Activated naive CD8-positive, alpha-beta T cell treated with anti-CD3 and anti-CD28 coated beads, Interleukin-2, amount 10 ng/mL, durations not matched to agents 7 days and 5 days (primary cell): ENCODE measurements at places on chromosomes 1 and 21. TPM values are rescaled to one million over a fixed set of nuclear protein-coding genes. Genes with fewer than 3 reads are reported as not detected.

The FAM151A gene
- total RNA-seq = not detected

The LMO4 gene
- 35.7 TPM for total RNA-seq

The VSIG8 gene
- total RNA-seq = not detected

The DONSON gene
- 33.6 TPM for total RNA-seq

The TSSK3 gene
- total RNA-seq = 0.51 TPM
